ENCODE measurements at places on chromosomes 16 and 17.

DNA sequence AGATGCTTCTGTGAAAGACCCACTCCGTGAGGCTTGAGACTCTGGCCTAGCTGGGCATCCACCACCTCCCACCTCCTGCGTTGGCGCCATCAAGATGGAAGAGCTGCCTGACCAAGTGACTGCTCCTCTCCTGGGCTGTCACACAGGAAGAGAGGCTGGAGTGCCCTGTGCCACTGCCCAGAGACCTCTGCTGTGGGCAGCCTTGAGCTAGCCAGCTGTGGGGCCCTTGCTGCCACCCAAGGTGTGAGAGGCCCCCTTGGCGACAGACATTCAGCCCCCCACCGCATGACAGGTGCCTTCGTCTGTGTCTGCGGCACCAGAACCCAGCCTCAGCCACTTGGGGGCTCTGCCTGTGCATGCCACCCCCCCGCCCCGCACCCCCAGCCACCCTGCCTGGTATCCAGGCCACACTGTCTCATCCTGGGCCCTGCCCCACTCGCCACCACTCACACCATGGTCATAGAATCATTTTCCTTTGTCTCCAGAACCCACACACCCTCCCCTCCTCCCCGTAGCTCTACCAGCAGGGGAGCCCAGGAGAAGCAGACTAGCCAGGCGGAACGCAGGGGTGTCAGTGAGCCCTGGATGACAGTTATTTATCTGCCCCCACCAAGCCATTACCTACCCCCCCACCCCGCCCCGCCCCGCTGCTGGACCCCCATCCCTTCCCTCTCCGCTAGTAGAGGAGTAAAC, 120.9 kb upstream of the LHX1 start:
- no peak for DNase-seq

- DNase-seq: no peak
Measured at GRCh38 chr17:10144456-10144855, 54.0 kb downstream of the GAS7 start.

DNA sequence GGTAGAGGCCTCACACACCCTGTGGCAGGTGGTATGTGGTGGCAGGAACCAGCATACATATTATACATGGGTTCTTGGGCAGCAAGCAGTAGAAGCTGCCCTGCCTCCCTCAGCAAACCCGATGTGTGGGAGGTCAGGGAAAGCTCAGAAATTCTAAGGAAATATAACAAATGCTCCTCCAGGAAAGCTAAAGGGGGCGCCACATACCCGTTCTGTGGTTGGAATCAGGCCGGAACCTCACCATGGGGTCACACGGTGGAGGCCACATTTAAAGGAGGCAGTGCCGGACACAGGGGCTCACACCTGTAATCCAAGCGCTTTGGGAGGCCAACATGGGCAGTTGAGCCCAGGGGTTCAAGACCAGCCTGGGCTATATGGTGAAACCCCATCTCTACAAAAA, 12.4 kb upstream of the KATNB1 start:
- DNase-seq: no peak

GRCh38 chr17:82752371-82753200, 721 bp downstream of the TBCD start:
- no peak for DNase-seq

GRCh38 chr17:71699907-71700306, 420.9 kb upstream of the SOX9 start:
- no peak for DNase-seq

GRCh38 chr16:58243528-58244004, 45.7 kb upstream of the CSNK2A2 start:
- no peak for DNase-seq

GRCh38 chr17:13885953-13886889, 183.1 kb upstream of the COX10 start:
- DNase-seq: no peak

- DNase-seq: no peak
Measured at GRCh38 chr16:65010125-65010524, 111.7 kb downstream of the CDH11 start.
